Stimulated activated CD8-positive, alpha-beta memory T cell treated with anti-CD3 and anti-CD28 coated beads, Interleukin-4, amount 100 ng/mL, for 1 hour (primary cell): ENCODE measurements at places on chromosomes 3 and 15.

- DNase-seq: no peak
These were observed 1.4 kb downstream of the CD200R1 start for GRCh38 chr3:112973325-112974177.

DNA sequence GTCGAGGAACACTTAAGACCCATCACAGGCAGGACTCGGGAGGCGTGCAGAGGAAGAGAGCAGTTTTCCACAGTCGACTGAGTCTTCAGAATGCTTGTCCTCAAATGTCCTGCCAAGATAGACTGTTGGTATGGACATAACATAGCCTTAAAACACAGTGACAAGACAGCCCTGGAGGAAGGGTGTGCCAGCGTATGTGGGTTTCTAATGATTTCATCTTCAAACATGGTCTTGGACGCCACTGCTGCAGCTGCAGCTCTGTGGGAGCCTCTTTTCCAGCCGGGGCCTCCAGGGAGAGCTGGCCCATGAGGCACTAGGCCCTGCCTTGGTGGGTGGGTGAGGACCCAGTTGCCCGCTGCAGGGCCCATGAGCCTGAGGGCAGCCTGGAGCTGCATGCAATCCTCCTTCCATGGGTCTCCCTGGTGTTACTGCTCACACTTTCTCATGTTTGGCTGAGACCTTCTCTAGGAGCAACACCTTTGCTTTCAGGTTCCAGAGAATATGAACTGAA, 198.6 kb downstream of the KLF13 start:
- DNase-seq: no peak

DNA sequence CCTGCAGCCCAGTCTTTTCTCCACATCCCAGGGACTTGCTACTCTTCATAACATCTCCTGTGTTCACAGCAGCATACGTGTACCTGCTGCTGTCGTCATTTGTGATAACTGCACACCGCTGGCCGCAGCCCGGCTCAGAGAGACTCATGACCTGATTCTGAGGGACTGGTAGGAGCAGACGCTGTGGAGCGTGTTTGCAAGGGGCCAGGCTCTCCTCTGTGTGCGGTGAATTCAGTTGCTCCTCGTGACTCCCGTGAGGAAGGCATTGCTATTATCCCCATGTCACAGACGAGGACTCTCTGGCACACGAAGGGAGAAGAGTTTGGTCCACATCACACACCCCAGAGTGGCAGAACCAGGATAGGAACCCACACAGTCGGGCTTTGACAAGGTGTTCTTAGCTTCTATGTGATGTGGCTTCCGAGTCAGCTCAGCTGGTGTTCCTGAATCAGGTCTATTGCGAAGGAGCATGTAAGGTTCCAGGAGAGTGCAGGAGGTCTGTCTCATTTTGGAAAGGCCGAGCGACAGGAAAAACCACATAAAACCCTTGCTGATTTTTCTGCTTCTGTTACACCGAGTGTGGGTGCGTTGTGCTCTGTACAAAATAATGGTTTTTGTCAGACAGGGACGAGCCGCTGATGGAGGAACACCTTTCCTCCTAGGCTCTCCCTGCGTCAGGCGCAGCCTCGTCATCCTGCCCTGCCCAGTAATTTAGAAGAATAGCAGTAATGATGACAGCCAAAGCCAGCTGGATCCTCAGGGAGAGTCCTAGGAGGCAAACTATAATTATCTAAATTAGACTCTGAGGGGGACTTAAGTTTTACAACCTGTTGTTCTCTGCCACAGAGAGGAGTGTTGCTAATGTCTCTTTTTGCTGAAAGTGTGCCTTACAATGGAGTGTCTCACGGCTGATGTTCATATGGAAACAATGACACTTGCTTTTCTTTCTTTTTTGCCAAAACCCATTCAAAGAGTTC, 157.5 kb upstream of the RGMA start:
- DNase-seq: no peak

- DNase-seq: no peak
These were observed 11.7 kb downstream of the RIOX2 start for GRCh38 chr3:97960551-97960950.
